ENCODE measurements at places on chromosomes 6 and 20. TPM values are rescaled to one million over a fixed set of nuclear protein-coding genes. Genes with fewer than 3 reads are reported as not detected.

Gene DNAH8
- polyA plus RNA-seq, result not detected

Gene NKAIN2
- polyA plus RNA-seq, result not detected

Gene STMND1
- polyA plus RNA-seq, result not detected

Gene VSTM2L
- 5.1 TPM for polyA plus RNA-seq

Gene STX11
- polyA plus RNA-seq, result 1.9 TPM

Gene OPRM1
- polyA plus RNA-seq, result not detected

Gene DOK5
- polyA plus RNA-seq, result 16.0 TPM

Gene ABRACL
- 38.7 TPM for polyA plus RNA-seq

Gene CD24
- 0.82 TPM for polyA plus RNA-seq

Gene FITM2
- 7.1 TPM for polyA plus RNA-seq

Gene SNAP25
- 0.09 TPM for polyA plus RNA-seq

Gene NMBR
- not detected for polyA plus RNA-seq

Gene SYCP2
- 0.39 TPM for polyA plus RNA-seq

Gene FOXS1
- not detected for polyA plus RNA-seq

Gene TBXT
- not detected for polyA plus RNA-seq

Gene HDGFL1
- not detected for polyA plus RNA-seq

Gene RNF182
- 1.8 TPM for polyA plus RNA-seq

Gene OR2H1
- not detected for polyA plus RNA-seq

Gene MUC22
- not detected for polyA plus RNA-seq

Gene IMPG1
- not detected for polyA plus RNA-seq
